ENCODE measurements at places on chromosomes 7 and 10.

DNA sequence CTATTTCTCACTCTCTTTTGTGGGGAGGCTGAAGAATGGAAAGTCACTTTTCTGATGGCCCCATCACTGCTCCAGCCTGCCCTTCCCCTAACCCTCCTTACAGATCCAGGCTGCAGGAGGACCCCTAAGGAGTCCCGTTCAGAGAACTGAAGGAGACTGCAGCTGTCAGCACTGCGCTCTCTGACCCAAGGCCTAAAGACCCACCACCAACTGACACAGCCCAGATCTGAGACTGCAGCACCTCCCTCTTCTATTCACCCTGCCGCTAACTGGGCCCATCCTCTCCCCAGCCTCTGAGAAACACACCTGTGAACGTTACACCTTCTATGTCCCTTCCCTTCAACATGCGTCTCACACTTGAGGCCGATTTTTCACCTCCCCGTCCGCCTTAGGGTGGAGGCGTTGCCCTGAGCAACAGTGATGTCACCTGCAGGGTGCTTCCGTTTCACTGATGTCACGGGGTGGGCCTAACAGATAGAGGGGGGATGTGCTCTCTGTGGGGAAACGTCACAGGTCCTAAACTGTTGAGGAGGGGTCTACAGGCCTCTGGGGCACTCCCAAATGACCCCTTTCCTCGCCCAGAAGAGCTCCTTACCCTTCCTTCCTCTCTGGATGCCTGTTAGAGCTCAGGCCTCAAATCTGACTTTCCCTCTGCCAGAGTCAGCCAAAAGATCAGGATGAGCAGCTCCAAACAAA is 5.1 kb downstream of the ITPRIP start:
- DNase-seq: no peak

DNA sequence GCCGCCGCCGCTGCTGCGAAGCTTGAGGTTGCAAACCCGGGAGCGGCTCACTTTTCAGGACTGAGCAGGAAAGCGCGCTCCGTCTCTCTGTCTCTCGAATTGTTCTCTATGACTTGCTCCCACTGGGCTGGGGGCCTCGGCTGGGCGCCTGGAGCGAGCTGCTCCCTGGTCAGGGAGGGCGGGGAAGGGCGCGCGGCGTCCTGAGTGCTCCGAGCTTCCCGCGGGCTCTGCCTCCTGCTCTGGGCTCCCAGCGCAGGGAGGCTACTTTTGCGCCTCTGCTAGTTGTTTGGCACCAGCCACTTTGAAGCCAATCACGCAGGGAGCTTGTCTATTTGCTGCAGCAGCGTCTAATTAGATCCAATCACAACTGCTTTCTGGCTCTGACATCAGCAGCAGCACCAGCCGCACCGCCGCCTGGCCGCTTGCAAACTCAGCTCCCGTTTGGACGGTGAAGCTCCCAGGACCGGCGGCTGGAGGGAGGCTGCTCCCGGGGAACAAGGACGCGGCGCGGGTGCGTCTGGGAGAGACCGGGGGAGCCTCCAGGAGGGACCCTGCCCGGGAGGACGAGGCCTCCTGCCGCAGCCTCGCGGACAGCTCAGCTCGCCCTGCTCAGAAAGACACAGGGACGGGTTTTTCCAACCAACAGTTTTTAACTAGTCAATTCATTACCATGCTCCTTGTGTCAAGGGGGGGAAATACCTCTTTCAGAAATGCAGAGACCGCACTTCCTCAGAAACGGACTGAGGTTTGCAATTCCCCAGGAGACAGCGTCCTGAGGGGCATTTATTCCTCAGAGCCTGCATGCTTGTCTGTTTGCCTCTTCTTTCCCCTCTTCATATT is at the start of gene ADARB2:
Gene ADARB2 (minus strand): TSS at position 304 of the 840 bp plus-strand sequence.
- DNase-seq: no peak

DNA sequence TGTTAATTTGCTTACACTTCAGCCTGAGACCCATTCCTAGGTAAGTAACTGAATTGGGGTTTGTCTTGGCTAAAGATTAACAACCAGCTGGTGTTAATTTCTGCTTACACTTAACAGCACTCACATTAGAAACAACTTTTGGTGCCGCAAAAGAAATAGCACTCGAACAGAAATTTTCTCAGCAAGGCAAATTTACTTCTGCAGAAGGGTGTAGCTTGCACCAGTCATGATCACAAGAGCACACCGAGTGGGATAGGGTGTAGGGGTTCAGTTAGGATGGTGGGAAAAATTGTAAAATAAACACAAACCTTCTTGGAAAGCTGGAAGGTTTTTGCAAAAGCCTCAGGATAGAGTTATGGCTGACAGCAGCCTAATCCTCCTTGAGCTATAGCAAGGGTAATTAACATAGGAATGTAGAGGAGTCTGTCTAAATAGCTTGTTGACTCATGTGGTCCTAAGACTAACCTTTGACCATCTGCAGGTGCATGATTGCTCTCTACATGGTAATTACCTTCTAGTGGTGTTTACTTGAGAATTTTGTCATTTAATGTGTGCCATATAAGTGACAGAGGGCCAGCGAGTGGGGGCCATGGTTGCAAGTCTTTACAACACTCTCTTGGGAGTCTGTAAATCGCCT is 67.8 kb upstream of the CDK13 start:
- no peak for DNase-seq

GRCh38 chr7:94314413-94315410 is 80.0 kb upstream of the COL1A2 start:
- DNase-seq: no peak

GRCh38 chr10:43376828-43377423 is 5.5 kb downstream of the FXYD4 start:
- no peak for DNase-seq

- peak; percentile 29 for DNase-seq
Measured at GRCh38 chr10:70903262-70903921, 15.0 kb upstream of the PCBD1 start.

DNA sequence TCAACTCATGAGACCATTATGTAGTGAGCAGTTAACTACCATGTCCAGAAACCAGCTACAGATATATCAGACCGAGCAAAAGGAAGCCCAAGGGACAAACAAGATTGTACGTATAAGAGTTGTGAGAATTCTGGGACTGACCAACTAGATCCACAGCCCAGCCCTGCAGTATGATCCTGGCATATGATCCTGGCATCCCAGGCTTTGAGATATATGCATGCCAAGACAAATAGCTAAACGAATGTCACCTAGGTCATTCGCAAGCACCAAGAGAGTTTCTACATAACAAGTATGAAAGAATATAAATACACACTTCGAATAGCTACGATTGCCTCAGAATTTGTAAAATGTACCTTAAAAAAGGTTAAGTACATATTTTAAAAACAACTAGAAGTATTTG is 56.4 kb upstream of the PMPCB start:
- no peak for DNase-seq

- no peak for DNase-seq
Measured at GRCh38 chr10:42519761-42520460, 118.5 kb downstream of the ZNF33B start.

DNA sequence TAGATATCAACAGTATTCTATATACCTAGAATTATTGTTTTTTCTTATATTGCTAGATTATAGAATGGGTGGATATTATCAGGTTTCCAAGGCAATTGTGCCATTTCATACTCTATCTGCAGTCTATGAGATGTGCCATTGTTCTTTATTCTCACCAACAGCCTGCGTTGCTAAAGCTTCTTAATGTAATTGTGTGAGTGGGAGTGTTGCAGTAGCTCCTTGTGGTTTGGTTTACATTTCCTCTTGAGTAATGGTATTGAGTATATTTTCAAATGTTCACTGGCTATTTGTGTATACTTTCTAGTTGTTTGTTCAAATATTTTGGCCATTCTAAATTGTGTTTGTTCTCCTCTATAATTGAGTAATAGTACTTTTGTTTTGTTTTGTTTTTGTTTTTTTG is 199.2 kb downstream of the TFEC start:
- DNase-seq: no peak

DNA sequence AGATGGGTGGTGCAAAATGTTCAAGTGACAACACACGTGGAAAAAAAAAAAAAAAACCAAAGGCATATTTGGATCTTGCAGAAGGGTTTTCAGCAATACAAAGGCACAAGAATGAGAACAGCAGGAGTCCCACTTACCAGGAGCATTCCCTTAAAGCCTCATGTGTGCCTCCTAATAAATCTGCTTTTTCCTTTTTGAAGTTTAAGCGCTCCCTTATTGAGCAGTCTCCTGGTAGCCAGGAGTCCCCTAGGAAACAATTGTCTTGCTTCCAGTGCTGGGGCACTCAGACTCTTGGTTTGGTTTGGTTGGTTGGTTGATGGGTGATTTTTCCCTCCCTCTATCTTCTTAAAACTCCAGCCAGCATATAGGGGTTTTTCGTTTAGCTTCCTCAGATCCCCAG is 321.8 kb upstream of the NFE2L3 start:
- DNase-seq: no peak

DNA sequence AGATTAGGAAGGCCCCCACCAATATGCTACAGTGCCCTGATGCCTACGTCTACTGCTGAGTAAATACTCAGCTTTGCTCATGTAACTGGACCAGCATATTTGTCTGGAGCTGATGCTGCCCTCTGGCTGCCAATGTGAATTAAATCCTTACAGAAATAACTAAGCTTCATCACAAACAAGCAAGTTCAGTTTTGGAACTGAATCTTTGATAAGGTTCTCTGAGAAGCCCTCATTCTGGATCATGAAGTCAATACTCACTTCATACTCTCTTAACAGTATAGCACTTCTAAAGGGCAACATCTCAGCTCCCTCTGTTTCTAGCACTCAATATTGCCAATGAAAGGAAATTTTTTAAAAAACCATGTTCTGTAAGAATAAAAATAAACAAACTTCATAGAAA is 246.7 kb downstream of the ETV1 start:
- peak; percentile 42 for DNase-seq

DNA sequence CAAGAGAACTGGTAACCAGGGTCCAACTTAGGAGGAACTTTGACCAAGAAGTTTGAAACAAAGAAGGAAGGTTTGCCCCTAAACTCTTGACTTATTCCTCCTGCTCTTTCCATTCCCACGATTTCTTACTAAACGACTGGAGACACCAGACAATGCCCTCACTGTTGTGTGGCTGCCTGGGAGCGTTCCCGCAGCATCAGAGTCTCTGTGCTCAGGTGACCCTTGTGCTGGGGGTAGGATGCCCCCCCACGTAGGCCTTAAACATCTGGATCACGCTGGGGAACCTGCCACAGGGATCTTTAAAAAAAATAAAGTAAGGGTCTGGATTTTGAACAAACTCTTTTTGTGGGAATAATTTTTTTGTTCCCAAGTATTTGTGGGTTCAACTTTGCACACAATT is 30.1 kb upstream of the CTBP2 start:
- DNase-seq: no peak

GRCh38 chr7:50806143-50806542 is 23.4 kb upstream of the GRB10 start:
- DNase-seq: no peak

DNA sequence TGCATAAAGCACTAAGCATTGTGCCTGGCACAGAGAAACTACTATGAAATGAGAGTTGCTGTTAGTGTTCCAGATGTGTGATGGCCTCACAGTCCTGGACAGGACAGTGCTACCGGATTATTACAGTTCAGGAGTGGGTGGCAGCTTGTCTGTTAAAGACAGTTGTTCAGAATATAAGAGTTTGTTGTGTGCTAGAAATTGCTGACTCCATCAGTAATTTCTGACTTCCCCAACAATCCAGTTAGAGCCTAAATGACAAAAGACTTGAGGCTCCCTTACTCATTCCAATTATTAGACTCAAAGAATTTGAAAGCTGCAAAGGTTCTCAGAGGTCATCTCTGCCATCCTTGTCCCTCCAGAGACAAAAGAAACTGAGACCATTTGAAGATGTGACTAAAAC is 34.3 kb upstream of the DNAJB12 start:
- no peak for DNase-seq

- no peak for DNase-seq
Measured at GRCh38 chr7:127194571-127194970, 58.2 kb downstream of the GRM8 start.

GRCh38 chr7:43735802-43736603 is 6.7 kb upstream of the COA1 start:
- DNase-seq: no peak
